AG08396 (cell line): ENCODE measurements at places on chromosomes 2 and 18.

- no peak for DNase-seq
These were observed 38.6 kb upstream of the ZFP36L2 start for GRCh38 chr2:43265001-43265400.

DNA sequence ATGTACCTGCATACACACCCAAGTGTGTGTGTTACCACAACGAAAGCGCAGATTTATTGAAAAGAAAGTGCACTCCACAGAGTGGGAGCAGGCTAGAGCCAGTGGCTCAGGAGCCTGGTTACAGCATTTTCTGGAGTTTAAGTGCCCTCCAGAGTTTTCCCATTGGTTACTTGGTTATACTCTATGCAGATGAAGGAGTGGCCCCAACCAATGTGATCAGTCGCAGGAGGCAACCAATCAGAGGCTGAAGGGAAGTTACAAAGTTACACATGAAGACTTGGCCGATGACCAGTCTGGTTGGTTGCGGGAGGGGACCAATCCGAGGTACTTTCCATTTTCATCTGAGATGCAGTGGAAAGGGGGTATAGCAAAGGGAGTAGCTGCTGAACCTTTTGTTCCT, 13.5 kb upstream of the PRLH start:
- no peak for DNase-seq

DNA sequence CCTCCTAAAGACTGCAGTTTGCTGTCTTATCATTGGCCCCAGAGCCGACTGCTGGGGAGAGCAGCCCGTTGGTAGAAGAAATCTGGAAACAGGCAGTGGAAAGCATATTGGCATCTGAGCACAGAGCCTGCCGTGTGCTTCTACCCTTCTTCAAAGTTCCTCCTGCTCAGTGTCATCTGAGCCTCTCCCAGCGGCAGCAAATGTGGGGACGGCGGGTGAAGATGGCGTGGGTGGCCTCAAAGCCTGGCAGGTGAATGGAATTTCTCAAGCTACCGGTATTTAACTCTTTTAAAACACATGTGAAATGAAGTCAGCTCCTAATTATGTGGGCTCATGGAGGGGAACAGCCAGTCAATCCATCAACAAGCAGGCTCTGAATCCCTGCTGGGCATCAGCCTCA, 181.6 kb upstream of the PXDN start:
- DNase-seq, result no peak

GRCh38 chr2:65374575-65374974, 57.8 kb downstream of the SPRED2 start:
- no peak for DNase-seq

- no peak for DNase-seq
These were observed 50.4 kb downstream of the AP1S3 start for GRCh38 chr2:223786943-223787342.

DNA sequence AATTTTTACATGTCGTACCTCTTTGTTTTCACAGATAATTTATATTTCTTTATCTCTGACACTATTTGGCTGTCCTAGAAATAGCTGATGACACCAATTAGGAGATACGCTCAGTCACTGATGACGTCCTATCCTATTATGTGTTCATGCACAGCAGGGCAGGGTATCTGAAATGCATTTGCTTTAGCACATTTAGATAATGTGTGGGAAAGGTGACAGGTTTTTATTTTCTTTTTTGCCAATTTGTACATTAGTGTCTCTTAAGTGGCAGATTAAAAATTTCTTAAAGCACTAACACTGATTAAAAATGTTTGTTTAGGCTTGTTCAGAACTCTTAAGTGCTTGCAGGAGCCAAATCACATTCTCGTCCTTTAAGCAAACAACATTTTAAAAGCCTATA, 39.7 kb downstream of the CDC42EP3 start:
- DNase-seq, result no peak

GRCh38 chr2:62822549-62822948, 117.0 kb downstream of the EHBP1 start:
- no peak for DNase-seq

GRCh38 chr2:30987566-30987965, 150.7 kb downstream of the GALNT14 start:
- DNase-seq, result no peak

DNA sequence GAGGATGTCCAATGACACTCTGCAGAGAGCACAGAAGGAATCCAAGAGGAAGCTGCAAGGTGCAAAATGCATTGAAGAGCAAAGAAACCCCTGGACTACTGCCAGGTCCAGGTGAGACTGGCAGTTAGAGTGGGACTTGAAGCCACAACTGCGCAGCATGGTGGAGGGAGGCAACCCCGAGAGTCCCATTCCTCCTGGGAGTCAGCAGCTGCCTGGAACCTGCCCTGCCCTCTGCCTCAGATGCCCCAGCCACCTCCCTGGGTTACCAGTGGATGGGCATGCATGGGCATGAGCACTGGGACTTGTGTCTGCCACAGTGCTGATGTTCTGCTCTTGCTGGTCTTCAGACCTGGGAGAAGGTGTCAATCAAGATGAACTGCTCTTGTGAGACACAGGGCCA, 43.2 kb downstream of the ANKMY1 start:
- DNase-seq, result no peak

DNA sequence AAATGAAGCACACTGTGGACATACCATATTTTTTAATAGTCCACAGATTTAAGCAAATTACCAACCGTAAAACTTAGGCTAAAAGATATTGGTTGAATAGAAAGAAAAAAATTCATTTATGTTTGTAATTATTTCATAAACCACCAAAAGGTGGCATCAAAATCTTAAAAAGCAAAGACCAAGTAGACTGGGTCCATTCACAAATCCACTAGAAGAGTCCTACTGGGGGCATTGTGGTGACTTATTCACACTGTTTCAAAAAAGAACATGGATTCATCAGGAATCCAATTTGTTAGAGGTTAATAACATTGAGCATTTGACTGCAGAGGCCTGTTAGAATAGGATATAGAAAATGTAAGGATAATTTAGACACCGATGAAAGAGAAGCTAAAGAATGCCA, 194.9 kb upstream of the KYNU start:
- no peak for DNase-seq

- DNase-seq, result no peak
These were observed 47.7 kb upstream of the EHBP1 start for GRCh38 chr2:62657783-62658182.

DNA sequence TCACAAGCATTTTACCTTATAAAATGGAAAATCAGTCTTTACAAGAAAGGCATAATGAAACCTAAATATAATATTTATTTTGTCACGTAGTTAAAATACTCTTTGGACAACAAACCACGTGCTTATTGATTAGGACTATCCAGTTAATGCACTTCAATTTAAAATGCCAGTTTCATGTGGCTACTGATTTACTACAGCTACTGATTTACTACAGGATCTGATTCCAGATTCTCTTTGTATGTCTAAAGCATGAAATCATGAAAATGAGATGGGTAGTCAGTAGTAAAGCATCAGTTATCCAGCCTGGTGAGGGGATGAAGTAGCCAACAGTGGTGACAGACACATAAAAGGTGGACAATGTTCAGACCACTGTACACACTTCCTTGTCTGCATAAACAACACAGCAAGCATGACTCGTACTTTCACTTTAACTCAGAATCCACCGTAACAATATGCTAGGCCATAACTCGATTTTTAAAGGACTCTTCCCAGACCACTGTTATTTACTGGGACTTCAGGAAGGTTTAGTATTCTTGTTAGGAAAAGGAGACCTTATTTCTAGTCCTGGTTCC, 24.9 kb downstream of the ACAA2 start:
- DNase-seq, result no peak
